ENCODE measurements at places on chromosomes 16 and 17. TPM values are rescaled to one million over a fixed set of nuclear protein-coding genes. Genes with fewer than 3 reads are reported as not detected.
A peak's percentile ranks its signal among the peaks of the same experiment; 100 is the strongest.

DNA sequence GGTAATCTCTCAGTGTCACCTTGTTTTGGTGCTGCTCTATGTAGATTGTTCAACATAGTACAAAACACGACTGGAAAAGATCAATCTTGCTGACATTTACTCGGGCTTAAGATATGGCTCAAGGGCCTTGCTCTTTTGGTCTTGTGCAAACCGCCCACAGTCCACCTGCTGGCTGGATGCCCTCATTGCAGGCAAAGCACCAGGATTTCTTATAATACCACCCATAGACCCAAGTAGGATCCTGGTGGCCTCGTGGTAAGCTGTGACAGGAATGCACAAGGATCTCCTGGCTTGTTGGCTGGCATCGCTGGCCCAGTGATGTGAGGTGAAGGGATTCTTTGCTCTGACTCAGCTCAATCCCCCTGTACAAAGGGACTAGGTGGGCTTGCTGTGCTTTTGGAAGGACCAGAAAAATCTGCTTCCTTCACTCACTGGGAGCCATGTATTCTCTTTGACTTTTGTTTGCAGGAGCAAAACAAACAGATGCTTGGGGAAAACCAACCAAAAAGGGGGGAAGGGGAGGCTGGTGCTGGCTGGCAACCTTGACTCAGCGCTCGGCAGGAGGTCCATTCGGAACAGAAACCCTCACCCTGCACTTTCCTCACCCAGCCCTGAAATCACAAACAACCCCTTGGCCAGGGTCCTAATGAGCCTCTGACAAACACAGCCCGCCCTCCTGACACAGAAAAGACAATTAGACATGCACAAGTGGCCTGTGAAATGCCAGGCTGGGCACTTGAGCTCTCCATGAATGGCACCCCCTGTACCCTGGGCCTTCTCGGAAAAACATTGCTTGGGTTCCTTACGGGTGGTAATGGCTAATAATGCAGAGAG is 36.6 kb upstream of the MED9 start:
- H3K27ac ChIP-seq, result no peak overlapping the region
- no peak overlapping the region for H3K4me3 ChIP-seq
- H3K4me1 ChIP-seq, result peaks cover 2% of the 10 kb centered on the region
- H3K27me3 ChIP-seq, result no peaks in the 10 kb centered on the region
- no peaks in the 10 kb centered on the region for H3K36me3 ChIP-seq

DNA sequence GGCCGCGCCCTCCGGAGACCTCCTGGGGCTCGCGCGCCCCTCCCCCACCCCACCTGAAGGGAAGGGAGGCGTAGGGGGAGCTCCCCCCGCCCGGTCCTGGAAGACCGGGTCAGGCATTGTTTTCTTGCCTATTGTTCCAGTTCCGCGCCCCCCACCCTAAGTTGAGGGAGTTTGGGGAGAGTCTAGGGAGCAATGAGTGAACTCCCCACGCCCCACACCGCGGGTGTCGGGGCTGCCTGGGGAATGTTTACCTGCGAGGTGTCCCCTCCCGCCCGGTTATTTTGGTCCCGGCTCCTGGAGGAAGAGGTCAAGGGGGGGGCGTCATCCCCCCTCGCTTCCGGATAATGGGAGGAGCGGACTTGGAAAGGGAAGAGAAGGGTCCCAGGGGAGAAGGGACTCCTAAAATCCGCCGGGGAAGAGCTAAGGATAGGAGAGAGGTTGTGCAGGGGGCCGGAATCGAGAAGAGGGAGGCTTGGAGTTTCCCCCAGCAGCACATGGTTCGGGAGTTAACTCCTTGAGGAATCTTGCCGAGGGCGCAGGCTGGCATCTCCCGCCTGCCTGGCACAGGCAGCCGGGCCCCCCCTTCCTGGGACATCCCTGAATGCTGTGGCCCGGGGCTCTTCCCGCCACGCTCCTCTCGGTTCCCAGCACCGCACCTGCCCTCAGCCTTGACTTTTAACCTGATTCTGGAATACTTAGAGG is 881 bp downstream of the MLLT6 start:
- peak overlapping the region; percentile 97 for H3K4me3 ChIP-seq
- H3K36me3 ChIP-seq, result peaks cover 10% of the 10 kb centered on the region
- no peaks in the 10 kb centered on the region for H3K27me3 ChIP-seq
- H3K27ac ChIP-seq, result peak overlapping the region; percentile 90
- DNase-seq, result no peak

Gene MT4
- not detected for total RNA-seq

- no peaks in the 10 kb centered on the region for H3K27me3 ChIP-seq
- no peak for DNase-seq
- no peaks in the 10 kb centered on the region for H3K36me3 ChIP-seq
- H3K27ac ChIP-seq, result no peak overlapping the region
- no peak overlapping the region for H3K4me3 ChIP-seq
Measured at GRCh38 chr16:76502555-76502954, 225.4 kb downstream of the CNTNAP4 start.

Gene CCL14
- total RNA-seq, result not detected

GRCh38 chr16:77913738-77914253 is 108.6 kb upstream of the CLEC3A start:
- no peaks in the 10 kb centered on the region for H3K4me1 ChIP-seq
- no peak overlapping the region for H3K4me3 ChIP-seq
- H3K36me3 ChIP-seq, result no peaks in the 10 kb centered on the region
- H3K27ac ChIP-seq, result no peak overlapping the region
- peaks cover 6% of the 10 kb centered on the region for H3K27me3 ChIP-seq
- no peak for DNase-seq

DNA sequence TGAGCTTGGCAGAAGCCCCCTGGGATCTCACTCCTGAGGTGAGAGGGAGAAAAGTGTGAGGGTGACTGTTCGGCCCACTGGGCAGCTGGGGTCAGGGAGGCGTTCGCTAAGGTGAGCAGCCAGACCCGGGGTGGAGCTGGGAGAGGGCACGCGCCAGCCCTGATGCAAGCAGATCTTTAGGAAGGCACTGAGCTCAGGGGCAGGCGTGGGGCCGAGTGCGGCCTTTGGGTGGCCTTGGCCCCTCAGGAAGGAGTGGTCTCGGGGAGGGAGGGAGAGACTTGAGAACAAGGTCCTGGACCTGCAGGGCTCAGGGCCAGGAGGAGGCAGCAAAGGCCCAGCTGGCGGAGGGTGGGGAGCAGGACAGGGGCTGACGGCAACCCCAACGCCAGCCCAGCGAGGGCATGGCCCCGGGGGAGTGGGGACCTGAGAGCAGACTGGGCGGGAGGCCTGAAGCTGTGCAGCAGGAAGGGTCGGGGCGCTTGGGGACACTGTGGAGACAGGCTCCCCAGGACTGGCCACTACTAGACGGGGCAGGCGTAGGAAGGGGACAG is 14.5 kb upstream of the WDR45B start:
- no peak overlapping the region for H3K27ac ChIP-seq
- no peak overlapping the region for H3K4me3 ChIP-seq
- no peaks in the 10 kb centered on the region for H3K36me3 ChIP-seq

DNA sequence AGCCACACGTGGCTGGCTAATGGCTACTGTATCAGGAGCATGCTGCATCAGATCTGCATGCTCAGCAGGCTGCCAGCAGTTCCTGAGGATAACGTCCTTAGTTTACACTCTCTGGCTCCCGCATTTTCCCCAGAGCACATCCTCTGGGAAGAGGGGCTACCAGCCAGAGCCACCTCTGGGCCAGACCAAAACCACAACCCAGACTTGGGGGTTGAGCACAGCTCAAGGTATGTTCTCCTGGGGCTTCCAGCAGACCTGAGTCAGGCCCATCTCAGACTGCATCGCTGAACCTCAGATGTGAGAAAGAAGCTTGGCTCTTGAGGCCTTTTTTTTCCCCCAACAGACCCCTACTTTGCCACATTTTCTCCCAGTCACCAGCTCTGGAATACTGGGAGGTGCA is 23.7 kb upstream of the WSCD1 start:
- DNase-seq, result no peak
- no peaks in the 10 kb centered on the region for H3K4me1 ChIP-seq
- no peak overlapping the region for H3K4me3 ChIP-seq
- no peak overlapping the region for H3K27ac ChIP-seq
- peaks cover 32% of the 10 kb centered on the region for H3K27me3 ChIP-seq

DNA sequence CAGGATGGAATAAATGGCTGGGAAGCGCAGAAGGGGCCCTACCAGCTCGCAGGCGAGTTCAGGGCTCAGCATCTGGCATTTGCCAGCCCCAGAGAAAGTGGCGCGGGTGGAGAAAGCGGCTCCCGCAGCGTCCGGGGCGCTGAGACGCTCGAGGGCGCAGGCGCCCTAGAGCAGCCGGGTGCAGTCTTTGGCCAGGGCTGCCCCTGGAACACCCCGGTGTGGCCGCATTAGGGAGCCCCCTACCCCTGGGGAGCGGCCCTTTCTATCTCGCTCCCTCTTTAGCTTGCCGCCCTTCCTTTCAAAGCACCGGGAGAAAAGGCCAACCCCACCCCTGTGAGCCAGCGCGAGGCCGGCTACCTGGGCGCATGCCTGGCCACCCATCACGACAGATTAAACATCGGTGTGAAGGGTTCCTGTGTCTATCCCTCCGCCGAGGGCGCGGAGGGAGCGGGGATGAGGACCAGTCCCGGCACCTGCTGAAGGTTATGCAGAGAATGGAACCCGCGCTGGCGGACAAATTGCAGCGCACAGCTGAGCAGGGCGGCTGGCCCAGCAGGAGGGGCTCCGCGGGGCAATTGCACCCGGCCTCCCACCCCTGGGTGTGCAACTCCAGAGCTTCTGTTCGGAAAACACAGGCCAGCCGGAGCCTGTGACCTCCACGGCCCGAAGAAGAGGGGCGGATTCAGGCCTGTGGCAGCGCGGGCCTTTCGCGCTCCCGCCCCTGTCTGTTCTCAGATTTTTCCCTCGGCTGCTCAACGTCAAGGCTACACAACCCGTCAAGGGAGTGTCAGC is 15.6 kb upstream of the FOXF1 start:
- H3K4me3 ChIP-seq, result no peak overlapping the region
- H3K36me3 ChIP-seq, result peaks cover 3% of the 10 kb centered on the region
- DNase-seq, result no peak
- no peaks in the 10 kb centered on the region for H3K4me1 ChIP-seq

Gene MYCBPAP
- 1.3 TPM for total RNA-seq

Gene PRSS33
- total RNA-seq, result not detected

DNA sequence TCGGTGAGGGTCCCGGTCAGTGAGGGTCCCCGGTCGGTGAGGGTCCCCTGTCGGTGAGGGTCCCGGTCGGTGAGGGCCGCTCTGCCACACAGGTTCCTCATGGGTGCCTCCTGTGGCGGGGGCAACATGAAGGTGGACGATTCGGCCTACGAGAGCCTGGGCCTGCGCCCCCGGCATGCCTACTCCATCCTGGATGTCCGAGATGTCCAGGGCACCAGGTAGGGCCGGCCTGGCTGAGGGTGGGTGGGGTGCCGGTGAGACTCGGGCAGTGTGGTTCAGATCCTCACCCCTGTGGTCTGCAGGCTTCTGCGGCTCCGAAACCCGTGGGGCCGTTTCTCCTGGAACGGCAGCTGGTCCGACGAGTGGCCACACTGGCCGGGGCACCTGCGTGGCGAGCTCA is 9.0 kb upstream of the PRR35 start:
- no peak overlapping the region for H3K4me3 ChIP-seq
- no peaks in the 10 kb centered on the region for H3K36me3 ChIP-seq
- no peak for DNase-seq
- H3K27ac ChIP-seq, result no peak overlapping the region
- H3K27me3 ChIP-seq, result no peaks in the 10 kb centered on the region

GRCh38 chr17:79036596-79036995 is 12.6 kb downstream of the C1QTNF1 start:
- peaks cover 2% of the 10 kb centered on the region for H3K4me1 ChIP-seq
- H3K27me3 ChIP-seq, result peaks cover 16% of the 10 kb centered on the region
- peaks cover 2% of the 10 kb centered on the region for H3K36me3 ChIP-seq

Gene NATD1
- 8.4 TPM for total RNA-seq

DNA sequence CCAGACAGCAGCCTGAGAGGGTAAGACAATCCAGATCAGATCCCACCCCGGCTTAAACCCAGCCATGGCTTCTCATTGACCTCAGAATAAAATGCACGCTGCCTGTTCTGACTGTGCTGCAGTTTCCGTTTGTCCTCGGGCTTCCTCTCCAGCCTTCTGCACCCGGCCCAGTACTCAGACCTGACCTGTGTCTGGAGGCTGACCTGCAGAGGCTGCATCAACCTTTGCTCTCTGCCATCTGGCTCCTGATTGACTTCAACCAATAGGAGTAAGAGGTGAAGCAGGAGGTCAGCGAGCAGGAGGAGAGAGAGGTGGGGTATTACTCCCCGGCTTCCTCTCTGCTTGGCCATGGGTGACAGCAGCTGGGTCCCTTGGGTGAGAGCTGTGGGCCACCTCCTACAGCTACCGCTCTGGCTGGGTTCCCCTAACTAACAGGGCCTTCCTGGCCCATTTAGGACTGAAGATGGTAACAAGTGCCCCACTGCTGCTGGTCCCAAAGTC is 46.7 kb downstream of the C16orf82 start:
- H3K27ac ChIP-seq, result peak overlapping the region; percentile 87
- no peak overlapping the region for H3K4me3 ChIP-seq
- peaks cover 4% of the 10 kb centered on the region for H3K36me3 ChIP-seq
- H3K27me3 ChIP-seq, result peaks cover 15% of the 10 kb centered on the region
- peaks cover 19% of the 10 kb centered on the region for H3K4me1 ChIP-seq
- DNase-seq, result no peak

Gene TRIM65
- total RNA-seq, result 19.8 TPM

Gene RAPGEFL1
- total RNA-seq, result 10.5 TPM

- peak overlapping the region; percentile 19 for H3K27ac ChIP-seq
- no peak for DNase-seq
- H3K27me3 ChIP-seq, result no peaks in the 10 kb centered on the region
- no peak overlapping the region for H3K4me3 ChIP-seq
- peaks cover 9% of the 10 kb centered on the region for H3K36me3 ChIP-seq
- H3K4me1 ChIP-seq, result no peaks in the 10 kb centered on the region
Measured at GRCh38 chr16:71658771-71659170, 32.8 kb downstream of the MARVELD3 start.

DNA sequence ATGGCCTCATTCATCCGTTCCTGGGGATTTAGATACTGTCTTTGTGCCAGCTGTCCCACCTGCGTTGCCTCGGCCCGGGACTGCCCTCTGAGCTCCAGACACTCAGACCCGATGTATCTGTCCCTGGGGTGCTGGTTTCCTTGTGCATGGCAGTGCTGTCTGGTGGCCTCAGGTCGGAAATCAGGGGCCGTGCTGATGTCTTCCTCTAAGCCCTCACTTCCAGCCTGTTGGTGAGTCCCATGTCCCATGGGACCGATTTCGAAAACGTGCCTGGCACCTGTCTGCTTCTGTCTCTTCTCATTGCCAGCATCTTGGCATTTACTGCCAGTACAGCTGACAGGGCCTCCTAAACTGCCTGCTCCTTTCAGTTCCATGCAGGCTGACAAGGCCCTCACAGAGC is 22.1 kb downstream of the NT5M start:
- no peak overlapping the region for H3K4me3 ChIP-seq
- no peaks in the 10 kb centered on the region for H3K36me3 ChIP-seq
- no peak overlapping the region for H3K27ac ChIP-seq
- no peaks in the 10 kb centered on the region for H3K27me3 ChIP-seq

DNA sequence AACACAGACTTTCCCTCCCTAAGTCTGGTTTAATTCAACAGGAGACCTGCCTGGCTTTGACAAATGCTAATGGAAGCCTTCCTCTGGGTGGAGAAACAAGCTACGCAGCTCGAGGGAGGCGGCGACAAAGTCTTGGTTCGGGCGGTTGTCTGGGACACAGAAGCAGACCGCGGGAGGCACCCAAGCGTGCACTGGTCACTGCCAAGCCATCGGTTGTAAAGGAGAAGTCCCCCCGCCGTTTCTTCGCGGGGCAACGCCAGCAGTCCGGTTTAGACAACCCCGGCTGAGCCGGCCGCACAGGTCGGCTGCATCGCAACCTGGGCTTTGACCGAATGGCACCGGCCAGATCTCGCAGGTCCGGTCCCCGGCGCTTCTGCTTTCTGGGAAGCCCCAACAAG is 586 bp downstream of the GLYR1 start:
- H3K4me3 ChIP-seq, result peak overlapping the region; percentile 85
- H3K36me3 ChIP-seq, result no peaks in the 10 kb centered on the region
- peak overlapping the region; percentile 73 for H3K27ac ChIP-seq
- H3K27me3 ChIP-seq, result no peaks in the 10 kb centered on the region

Data from T-helper 17 cell (primary cell).